Left forelimb (tissue), 1 donor: ENCODE measurements at places on chromosomes 3 and 15.

GRCh38 chr15:50355619-50355905 is 564 bp upstream of the GABPB1 start:
- no peak for DNase-seq

- no peak for DNase-seq
These were observed 148.1 kb downstream of the GHSR start for GRCh38 chr3:172300187-172300586.

DNA sequence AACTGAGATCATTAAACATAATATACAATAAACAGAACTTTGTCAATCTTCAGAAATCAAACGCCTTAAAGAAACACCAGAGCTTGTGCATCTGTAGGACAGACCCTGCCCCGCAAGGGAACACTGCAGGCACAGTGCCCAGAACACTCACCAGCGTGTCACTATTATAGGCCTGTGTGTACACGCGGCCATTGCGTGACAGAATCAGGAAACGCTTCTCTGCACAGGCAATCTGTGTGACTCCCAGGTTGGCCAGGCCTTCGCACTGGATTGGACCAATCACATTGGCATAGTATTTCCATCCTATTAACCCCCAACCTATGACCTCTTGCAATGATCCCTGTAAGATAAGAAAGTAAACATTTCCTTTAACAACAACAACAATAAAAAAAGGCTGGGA is 52.9 kb downstream of the HERC2 start:
- DNase-seq = no peak

- no peak for DNase-seq
These were observed 26.2 kb downstream of the TM2D3 start for GRCh38 chr15:101625980-101626379.

DNA sequence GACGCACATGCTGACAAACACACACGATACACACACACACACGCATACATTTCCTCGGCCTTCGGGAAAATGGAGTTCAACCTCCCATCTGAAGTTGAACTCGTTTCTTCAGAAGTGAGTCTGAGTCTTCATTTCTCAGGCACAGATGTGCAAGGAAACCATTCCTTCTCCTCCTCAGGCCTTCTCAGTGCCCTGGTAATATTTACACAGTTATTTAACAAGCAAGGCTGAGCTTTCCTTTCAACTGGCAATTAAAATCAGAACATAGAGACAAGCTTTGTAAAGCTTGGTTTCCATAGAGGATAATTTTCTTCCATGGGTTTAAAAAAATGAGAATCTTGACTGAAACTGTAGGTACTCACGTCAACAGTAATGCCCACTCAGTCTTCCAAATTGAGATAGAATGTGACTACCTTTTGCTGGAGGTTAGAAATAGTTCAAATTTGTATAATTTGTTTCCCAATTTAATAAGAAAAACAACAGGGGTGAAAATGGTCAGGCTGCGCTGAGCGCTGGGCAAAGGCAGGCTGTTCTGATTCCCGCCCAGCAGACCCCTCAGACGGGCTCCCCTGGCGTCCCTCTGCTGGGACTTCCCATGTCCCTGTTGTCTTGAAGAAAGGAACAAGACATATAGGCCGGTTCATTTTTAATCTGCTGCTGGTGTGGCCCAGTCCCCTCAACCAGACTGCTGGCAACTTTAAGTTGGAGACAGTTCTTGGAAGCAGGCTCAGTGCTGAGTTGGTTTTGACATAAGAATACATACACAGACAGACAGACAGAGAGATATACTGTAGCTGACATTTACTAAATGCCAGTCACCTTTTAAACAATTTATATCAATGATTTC is 174.3 kb downstream of the XXYLT1 start:
- DNase-seq = no peak

- DNase-seq = no peak
These were observed 386.9 kb downstream of the PDCD6IP start for GRCh38 chr3:34185301-34185700.

DNA sequence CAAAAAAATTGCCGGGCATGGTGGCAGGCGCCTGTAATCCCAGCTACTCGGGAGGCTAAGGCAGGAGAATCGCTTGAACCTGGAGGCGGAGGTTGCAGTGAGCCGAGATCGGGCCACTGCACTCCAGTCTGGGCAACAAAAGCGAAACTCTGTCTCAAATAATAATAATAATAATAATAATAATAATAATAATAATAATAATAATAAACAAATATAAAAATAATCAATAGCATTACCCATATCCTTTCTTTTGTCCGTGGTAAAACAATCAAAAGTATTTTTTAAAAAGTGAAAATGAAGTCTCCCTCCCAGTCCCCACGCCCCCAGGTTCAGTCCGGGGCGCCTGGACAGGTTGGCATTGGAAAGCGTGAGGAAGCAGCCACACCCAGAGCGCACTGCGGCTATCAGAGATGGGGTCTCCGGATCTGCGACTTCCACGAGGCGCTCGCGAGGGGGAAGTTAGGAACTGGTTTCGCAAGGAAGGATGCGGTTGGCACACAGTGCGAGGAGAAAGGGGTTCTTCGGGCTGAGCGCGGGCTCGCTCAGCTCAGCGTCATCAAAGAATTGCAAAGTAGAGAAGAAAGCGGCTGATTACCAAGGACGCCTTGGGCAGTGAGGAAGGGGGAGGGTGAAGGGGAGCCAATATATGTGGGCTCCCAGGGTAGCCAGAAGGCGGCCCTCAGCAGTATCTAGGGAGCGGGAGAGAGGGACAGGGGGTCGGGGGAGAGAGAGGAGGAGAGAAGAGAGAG is 69.5 kb upstream of the EPHB3 start:
- DNase-seq = no peak

- no peak for DNase-seq
These were observed 151.1 kb downstream of the ROBO2 start for GRCh38 chr3:77191014-77191413.

GRCh38 chr3:148540266-148540665 is 157.4 kb upstream of the AGTR1 start:
- no peak for DNase-seq
